Activated T-cell treated with anti-CD3 and anti-CD28 coated beads, Interleukin-2, amount 50 U/mL, for 72 hours (primary cell): ENCODE measurements at places on chromosomes 1 and 21. TPM values are rescaled to one million over a fixed set of nuclear protein-coding genes. Genes with fewer than 3 reads are reported as not detected.
A peak's percentile ranks its signal among the peaks of the same experiment; 100 is the strongest.

DNA sequence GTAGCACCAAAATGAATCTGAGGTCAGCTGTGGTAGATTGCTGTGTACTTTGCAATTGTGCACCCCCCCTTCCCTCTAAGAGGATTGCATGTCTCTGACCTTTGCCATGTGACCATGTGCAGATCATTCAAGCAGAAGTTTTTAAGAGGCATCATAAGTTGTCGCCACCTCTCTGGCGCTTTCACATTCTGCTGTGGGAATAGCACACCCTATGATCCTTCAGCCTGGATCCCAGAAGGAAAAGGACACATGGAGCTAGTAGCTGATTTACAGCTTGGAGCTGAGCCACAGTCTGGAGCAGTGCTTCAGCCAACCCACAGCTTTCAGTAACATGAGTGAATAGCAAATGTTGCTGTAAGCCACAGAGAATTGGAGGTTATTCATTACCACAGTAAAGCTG lies 158.5 kb downstream of the TSEN15 start:
- H3K4me1 ChIP-seq: no peaks in the 10 kb centered on the region
- no peak overlapping the region for H3K4me3 ChIP-seq
- H3K27me3 ChIP-seq: peaks cover 39% of the 10 kb centered on the region
- no peak for DNase-seq
- no peak overlapping the region for H3K27ac ChIP-seq
- no peaks in the 10 kb centered on the region for H3K36me3 ChIP-seq

- no peak for DNase-seq
- no peak overlapping the region for H3K4me3 ChIP-seq
- H3K4me1 ChIP-seq: peaks cover 21% of the 10 kb centered on the region
- peaks cover 22% of the 10 kb centered on the region for H3K27me3 ChIP-seq
These were observed 70.5 kb upstream of the CNIH3 start for GRCh38 chr1:224545571-224545970.

- H3K4me3 ChIP-seq: no peak overlapping the region
- H3K36me3 ChIP-seq: no peaks in the 10 kb centered on the region
- peaks cover 4% of the 10 kb centered on the region for H3K4me1 ChIP-seq
- DNase-seq: no peak
These were observed 15.0 kb upstream of the FCAMR start for GRCh38 chr1:206985162-206985749.

DNA sequence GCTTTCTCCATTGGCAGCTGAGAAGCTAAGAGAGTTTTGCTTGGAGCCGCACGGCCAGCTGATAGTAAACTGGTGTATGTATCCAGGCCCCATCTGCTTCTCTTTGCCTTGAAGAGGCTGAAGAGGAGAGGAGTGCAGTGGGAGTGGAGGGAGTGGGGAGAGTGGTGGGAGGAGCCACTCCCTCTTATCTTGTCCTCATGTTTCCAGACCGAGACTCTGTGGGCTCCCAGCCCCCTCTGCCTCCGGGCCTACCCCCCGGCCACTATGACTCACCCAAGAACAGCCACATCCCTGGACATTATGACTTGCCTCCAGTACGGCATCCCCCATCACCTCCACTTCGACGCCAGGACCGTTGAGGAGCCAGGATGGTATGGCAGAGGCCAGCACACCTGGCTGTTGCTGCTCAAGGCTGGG lies 6.0 kb upstream of the LRRC71 start:
- DNase-seq: no peak
- no peaks in the 10 kb centered on the region for H3K4me1 ChIP-seq
- no peak overlapping the region for H3K4me3 ChIP-seq
- H3K27ac ChIP-seq: no peak overlapping the region

DNA sequence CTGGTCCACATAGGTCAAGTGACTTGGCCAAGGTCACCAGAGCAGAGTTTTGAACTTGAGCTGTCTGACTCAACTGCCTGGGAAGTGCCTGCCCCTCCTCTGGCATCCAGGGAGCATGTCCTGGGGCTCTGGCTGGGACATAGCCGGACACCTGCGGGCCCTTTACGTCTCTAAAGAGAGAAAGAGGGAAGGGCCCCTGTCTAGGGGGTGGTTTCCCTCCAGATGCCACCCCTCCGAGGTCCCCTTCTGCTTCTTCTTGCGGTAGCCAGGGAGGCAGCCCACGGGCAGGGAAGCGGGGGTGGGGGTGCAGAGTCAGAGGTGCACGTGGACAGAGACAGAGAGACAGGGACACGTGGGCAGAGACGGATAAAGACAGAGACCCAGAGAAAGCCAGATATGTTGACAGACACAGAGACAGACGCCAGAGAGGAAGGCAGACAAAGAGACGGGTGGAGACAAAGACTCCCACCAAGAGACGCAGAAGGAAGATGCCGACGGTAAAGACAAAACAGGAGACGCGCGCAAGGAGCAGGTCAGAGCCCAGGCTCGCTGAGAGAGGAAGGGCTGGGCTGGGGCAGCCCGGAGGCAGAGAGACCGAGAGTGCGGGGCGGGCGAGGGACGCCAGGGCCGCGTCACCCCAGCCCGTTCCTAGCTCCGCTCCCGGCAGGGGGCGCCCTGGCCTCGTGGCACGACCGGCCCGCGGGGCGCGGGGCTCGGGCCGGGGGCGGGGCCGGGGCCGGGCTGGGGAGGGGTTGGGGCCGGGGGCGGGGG lies 458 bp upstream of the ALPL start:
- peaks cover 6% of the 10 kb centered on the region for H3K4me1 ChIP-seq
- H3K27ac ChIP-seq: no peak overlapping the region
- H3K36me3 ChIP-seq: no peaks in the 10 kb centered on the region
- H3K27me3 ChIP-seq: peaks cover 57% of the 10 kb centered on the region
- H3K4me3 ChIP-seq: peak overlapping the region; percentile 70
- DNase-seq: peak; percentile 84

DNA sequence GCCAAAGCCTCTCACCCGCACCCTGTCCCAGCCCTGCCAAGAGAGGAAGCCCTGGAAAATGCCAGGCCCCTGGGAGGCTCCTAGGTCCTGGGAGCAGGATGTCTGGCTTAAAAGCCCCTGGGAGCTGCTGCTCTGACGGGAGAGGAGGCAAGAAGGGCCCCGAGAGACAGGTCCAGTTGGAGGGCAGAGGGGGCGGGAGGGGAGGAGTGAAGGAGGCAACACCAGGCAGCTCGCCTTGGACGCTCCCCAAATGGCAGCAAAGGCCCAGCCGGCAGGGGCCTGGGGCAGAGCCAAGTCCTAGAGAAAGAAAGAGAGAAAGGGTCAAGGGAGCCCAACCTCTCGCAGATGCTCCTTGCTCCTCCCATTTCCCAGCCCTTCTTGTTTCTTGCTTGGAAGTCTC lies 6.8 kb downstream of the ETV3L start:
- H3K27me3 ChIP-seq: no peaks in the 10 kb centered on the region
- no peak overlapping the region for H3K27ac ChIP-seq
- peaks cover 5% of the 10 kb centered on the region for H3K4me1 ChIP-seq
- no peak for DNase-seq
- no peaks in the 10 kb centered on the region for H3K36me3 ChIP-seq
- H3K4me3 ChIP-seq: no peak overlapping the region

- H3K4me1 ChIP-seq: peaks cover 58% of the 10 kb centered on the region
- H3K36me3 ChIP-seq: peaks cover 25% of the 10 kb centered on the region
- no peak overlapping the region for H3K4me3 ChIP-seq
- H3K27ac ChIP-seq: no peak overlapping the region
These were observed 70.8 kb downstream of the PIK3CD start for GRCh38 chr1:9722378-9722749.

GRCh38 chr1:215477632-215478031 lies 89.5 kb upstream of the KCTD3 start:
- H3K36me3 ChIP-seq: no peaks in the 10 kb centered on the region
- H3K4me3 ChIP-seq: no peak overlapping the region
- H3K4me1 ChIP-seq: no peaks in the 10 kb centered on the region
- no peak for DNase-seq
- no peak overlapping the region for H3K27ac ChIP-seq

DNA sequence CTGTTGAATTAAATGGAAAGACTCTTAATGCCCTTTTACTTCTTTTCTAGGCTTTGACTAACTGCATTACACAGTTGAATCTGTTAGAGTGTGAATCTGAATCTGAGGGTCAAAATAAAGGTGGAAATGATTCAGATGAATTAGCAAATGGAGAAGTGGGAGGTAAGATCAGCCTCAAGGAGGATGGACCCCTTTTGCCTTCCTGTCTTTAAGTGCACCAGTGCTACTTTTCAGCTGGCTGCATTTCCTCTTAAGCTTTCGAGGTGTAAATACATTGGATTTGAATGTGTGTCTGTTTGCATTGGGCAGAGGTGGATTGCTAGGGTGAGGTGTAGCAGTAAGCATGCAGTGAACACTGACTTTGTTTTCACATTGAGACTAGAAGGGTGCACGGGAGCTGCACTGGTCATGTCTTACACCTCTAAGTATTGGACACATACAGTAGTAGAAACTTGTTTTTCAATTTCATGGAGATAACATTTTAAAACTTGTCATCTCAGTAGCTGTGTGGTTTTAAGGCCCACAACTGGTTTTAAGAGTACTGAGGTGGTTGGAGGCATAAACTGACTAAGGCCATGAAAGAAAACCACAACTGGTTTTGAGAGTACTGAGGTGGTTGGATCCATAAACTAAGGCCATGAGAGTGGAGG lies 35.4 kb downstream of the MIA3 start:
- H3K4me1 ChIP-seq: peaks cover 66% of the 10 kb centered on the region
- peaks cover 57% of the 10 kb centered on the region for H3K36me3 ChIP-seq
- H3K27me3 ChIP-seq: no peaks in the 10 kb centered on the region
- DNase-seq: peak; percentile 49
- peak overlapping the region; percentile 86 for H3K27ac ChIP-seq

GRCh38 chr1:35717911-35718476 lies 690 bp downstream of the C1orf216 start:
- peak overlapping the region; percentile 1 for H3K27ac ChIP-seq
- peaks cover 42% of the 10 kb centered on the region for H3K4me1 ChIP-seq
- peaks cover 6% of the 10 kb centered on the region for H3K36me3 ChIP-seq
- H3K27me3 ChIP-seq: no peaks in the 10 kb centered on the region
- no peak for DNase-seq

DNA sequence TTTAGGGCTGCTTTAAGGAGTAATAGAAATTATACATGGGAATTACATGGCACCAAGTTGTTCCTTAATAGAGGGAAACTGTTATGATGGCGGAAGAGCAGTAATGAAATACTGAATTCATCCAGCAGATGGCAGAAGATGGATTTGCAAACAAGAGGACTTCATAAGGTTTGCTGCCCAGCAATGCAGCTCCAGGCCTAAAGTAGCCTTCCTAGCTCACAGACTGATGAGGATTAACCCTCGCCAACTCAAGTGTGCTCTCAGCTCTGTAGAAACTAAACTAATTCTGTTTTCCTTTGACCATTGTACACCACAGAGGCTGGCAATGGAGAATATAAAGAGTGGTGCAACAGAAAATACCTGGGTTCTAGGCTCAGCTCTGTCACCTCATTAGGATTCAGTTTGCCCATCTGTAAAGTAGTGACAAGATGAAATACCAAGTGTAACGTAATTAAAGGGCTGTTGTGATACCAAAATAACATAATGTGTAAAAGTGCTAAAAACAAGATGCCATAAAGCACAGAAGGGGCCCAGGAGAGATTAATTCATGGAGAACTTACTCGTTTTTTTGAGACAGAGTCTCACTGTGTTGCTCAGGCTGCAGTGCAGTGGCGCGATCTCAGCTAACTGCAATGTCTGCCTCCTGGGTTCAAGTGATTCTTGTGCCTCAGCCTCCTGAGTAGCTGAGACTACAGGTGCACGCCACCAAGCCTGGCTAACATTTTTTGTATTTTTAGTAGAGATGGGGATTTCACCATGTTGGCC lies 102.4 kb upstream of the SERBP1 start:
- no peak overlapping the region for H3K4me3 ChIP-seq
- H3K27me3 ChIP-seq: no peaks in the 10 kb centered on the region
- no peaks in the 10 kb centered on the region for H3K4me1 ChIP-seq
- H3K27ac ChIP-seq: no peak overlapping the region

DNA sequence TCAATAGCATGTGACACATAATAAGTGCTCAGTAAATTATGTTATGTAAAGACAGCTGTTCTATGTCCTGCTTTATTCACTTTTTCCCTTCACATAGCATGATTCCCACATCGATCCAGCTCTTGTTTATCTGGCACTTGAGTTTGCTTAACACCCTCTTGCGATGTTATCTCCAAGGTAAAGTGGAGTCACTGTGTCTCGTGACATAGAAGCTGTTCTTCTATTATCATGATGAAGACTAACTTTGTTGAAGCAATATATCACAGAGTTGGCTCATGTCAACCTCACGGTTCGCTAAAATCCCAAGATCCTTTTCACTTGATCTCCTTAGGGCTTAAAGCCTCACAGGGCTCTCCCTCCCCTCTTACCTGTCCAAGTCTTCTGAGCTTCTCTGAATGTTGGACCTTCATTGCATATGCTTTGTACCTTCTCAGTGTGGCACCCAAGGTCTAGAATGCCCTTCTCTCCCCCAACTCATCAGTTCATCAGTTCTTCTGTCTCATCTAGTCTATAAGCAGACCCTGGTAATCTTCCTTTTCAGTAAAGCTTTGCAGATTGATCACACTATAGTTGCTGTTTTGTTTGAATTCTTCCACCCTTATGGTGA lies 38.0 kb downstream of the PLXNA2 start:
- H3K4me1 ChIP-seq: no peaks in the 10 kb centered on the region
- H3K27ac ChIP-seq: no peak overlapping the region
- H3K36me3 ChIP-seq: no peaks in the 10 kb centered on the region
- H3K4me3 ChIP-seq: no peak overlapping the region
- DNase-seq: no peak

DNA sequence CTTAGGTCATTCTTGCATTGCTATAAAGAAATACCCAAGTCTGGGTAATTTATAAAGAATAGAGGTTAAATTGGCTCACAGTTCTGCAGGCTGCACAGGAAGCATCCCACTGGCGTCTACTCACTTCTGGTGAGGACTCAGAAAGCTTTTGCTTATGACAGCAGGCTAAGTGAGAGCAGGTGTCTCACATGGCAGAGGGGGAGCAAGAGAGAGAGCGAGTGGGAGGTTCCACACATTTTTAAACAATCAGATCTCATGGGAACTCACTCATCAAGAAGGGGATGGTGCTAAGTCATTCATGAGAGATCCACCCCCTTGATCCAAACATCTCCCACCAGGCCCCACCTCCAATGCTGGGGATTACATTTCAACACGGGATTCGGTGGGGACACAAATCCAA lies 13.6 kb upstream of the RGS4 start:
- no peak overlapping the region for H3K27ac ChIP-seq
- peaks cover 22% of the 10 kb centered on the region for H3K27me3 ChIP-seq
- H3K4me1 ChIP-seq: no peaks in the 10 kb centered on the region
- DNase-seq: no peak

Gene ALX3
- total RNA-seq: not detected

Gene OLIG2
- total RNA-seq: not detected

Gene NENF
- total RNA-seq: 36.9 TPM

Gene DNM3
- total RNA-seq: 1.5 TPM

Gene EPHB2
- total RNA-seq: not detected
